ENCODE measurements at places on chromosomes 11 and 22. TPM values are rescaled to one million over a fixed set of nuclear protein-coding genes. Genes with fewer than 3 reads are reported as not detected.

Gene PATE1
- not detected for total RNA-seq

Gene SYT9
- total RNA-seq = not detected

Gene TPCN2
- total RNA-seq = 8.1 TPM

Gene RIBC2
- 0.63 TPM for total RNA-seq

Gene SLCO2B1
- total RNA-seq = not detected

Gene SGSM1
- total RNA-seq = not detected

Gene OR2D2
- total RNA-seq = not detected

Gene FBLN1
- 342 TPM for total RNA-seq
